NCI-H187 treated with DMSO at 0.1 percent for 48 hours (cell line): ENCODE measurements at places on chromosomes 2 and 18.

- DNase-seq = no peak
Measured at GRCh38 chr2:160156100-160156499, 44.0 kb downstream of the ITGB6 start.

DNA sequence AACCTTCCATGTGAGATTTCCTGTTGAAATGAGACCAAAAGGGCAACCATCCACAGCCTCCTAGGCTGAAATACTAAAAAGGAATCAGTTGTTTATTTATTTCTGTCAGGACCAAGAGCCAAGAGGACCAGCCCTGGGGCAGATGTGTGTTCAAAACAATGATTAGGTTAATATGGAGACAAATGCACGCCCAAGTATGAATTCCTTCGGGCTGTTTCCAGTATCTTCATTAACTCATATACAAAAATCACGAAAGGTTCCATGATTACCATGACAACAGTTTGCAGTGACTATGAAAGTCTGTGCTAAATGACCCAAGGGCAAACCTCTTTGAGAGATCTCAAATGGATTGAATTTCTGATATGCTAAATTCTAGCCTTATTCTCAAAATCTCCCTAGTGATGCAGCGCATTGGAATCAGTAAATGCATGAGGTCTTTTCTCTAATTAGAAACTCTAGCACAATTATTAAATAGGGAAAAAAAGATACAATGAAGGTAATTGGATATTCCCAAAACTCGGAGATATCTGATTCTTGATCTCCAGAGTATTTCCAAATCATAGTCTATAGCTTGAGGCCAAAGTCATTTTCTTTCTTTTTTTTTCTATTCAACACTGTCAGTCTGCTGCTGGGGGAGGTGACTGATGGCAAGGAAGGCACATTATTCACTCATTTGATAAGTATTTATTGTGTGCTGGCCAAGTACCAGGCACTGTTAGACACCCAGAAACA, 35.6 kb downstream of the VIT start:
- no peak for DNase-seq

DNA sequence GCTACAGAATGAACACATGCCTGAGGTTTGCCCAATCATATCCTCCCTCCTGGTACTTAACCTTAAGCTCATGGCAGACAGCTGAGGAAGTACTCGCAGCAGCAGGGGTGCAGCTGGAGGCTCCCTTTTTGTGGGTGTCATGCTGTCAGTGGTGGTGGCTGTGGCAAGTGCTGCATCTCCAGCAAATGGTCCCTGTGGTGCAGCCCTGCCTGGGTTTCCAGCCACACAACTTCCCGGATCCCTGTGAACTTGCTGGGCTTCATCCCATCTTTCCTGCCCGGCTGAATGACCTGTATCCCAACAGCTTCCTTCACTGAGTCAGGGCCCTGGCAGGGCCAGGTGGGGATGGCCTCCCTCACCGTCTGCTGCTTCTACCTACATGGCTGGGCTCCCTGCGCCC, 5.0 kb downstream of the TMEM185B start:
- DNase-seq = no peak

GRCh38 chr18:26002375-26002910, 88.0 kb downstream of the SS18 start:
- no peak for DNase-seq

DNA sequence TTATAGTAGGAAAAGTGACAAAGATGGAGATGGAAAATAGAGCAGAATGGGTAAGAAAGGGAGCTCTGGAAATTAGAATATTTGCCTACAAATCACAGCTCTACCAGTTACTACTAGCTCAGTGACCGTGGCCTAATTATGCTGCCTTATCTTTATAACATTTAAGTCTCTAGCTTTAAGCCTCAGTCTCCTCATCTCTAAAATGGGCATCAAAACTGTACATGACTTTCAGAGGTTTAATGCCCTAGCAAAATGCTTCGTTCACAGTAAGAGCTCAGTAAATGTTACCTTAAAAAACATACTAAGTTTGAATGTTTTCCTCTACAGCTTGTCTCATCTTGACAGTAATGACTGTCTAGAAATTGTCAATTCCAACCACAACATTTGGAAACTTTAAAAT, 8.3 kb upstream of the PTPRM start:
- no peak for DNase-seq
